Cardiac septum (tissue), 1 donor: ENCODE measurements at places on chromosomes 7 and 10. TPM values are rescaled to one million over a fixed set of nuclear protein-coding genes. Genes with fewer than 3 reads are reported as not detected.

GRCh38 chr7:117639966-117640365 is 160.1 kb downstream of the CFTR start:
- DNase-seq = no peak

MMD2 gene
- not detected for total RNA-seq

- no peak for DNase-seq
Measured at GRCh38 chr7:44805950-44806349, 9.5 kb downstream of the PPIA start.

AZGP1 gene
- total RNA-seq = 114 TPM
